ENCODE measurements at places on chromosomes 6 and 20.

- DNase-seq: no peak
Observed at GRCh38 chr6:153099636-153100035, 31.4 kb downstream of the RGS17 start.

GRCh38 chr6:3542032-3542640 lies 85.3 kb upstream of the SLC22A23 start:
- peak; percentile 16 for DNase-seq

DNA sequence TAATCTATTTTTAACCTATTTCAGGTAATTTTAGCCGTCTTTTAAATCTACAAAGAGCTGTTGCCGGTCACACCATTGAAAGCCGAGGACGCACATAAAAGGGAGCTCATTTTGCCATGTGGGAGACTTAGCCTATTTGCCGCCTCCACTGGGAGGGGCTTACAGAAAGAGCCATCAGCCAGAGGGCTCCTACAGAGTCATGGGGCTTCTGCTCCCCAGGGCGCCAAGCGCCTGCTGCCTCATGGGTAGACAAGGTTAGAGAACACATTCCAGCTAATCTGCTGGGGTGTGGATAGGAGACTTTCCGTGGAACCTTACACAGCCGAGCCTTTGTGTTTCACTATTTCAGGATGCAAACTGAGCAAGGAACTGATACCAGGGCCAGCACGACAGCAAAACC lies 12.6 kb downstream of the PCMTD2 start:
- no peak for DNase-seq

- DNase-seq: no peak
Observed at GRCh38 chr6:524803-525202, 132.1 kb downstream of the HUS1B start.

- DNase-seq: no peak
Observed at GRCh38 chr6:24920136-24920535, 15.6 kb downstream of the RIPOR2 start.

GRCh38 chr6:32370505-32370904 lies 1.2 kb downstream of the TSBP1 start:
- no peak for DNase-seq

GRCh38 chr20:49945701-49946477 lies 9.7 kb downstream of the RNF114 start:
- no peak for DNase-seq

- peak; percentile 78 for DNase-seq
Observed at GRCh38 chr6:158536891-158537798, 22.7 kb upstream of the TMEM181 start.

DNA sequence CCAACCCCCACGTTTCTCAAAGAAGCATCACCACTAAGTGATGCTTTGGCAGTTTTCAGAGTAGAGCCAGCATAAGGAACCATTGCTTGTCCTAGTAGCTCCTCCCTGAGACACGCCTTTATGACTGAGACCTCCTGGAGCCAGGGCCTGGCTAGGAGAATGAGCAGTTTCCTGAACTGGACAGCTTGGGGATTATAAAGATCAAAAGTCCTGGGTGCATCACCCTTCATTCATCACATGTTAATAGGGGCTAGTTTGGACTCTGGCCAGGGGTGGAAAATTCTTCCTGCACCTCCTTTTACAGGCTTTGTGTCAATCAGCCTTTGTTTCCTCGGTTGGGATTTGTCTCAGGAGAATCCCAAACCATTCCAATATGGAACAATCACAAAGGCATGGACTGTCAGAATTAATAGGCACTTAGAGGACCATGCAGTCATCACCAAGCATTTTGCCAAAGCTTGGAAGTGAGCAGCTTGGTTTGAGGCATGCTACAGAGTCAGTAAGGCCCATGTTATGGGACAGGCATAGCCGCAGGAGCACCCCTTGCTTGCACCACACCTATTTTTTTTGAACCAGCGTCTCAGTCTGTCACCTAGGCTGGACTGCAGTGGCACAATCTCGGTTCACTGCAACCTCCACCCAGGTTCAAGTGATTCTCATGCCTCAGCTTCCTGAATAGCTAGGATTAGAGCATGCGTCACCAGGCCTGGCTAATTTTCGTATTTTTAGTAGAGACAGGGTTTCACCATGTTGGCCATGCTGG lies 64.9 kb upstream of the TGM3 start:
- DNase-seq: no peak

- no peak for DNase-seq
Observed at GRCh38 chr6:119440953-119441352, 91.4 kb upstream of the MAN1A1 start.

GRCh38 chr6:11772109-11772825 lies 6.3 kb downstream of the ADTRP start:
- DNase-seq: no peak

DNA sequence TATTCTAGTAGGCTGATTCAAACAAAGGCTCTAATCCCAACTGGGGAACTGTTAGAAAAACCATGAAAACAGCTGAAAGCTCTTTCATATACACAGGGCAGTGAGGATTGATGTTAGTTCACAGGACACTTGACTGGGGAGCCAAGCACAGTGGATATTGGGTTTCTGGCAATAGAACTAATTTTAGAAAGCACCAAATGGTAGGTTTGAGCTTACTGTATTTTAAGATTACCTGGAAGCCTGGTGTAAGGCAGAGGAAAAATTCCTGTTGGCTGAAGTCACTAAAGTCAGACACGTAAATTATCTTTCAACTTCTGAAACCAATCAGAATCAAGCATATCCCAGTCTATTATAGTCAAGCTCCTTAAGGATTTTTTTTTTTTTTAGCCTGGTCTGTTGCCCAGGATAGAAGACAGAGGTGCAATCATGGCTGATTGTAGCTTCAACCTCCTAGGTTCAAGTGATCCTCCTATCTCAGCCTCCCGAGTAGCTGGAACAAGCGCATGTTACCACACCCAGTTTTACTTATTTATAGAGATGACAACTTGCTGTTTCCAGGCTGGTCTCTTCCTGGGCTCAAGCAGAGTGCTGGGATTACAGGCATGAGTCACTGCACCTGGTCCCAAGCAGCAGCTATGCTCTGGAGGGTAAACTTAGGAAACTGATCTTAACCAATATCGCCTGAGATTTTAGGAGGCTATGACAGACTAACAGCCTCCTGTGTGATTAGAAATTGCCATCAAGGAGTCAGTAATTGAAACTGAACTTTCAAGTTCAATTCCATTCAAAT lies 32.5 kb upstream of the SYNCRIP start:
- DNase-seq: no peak

Measured in NCI-H1105 (cell line).